ENCODE measurements at places on chromosomes 5 and 9. TPM values are rescaled to one million over a fixed set of nuclear protein-coding genes. Genes with fewer than 3 reads are reported as not detected.

The AFAP1L1 gene
- total RNA-seq, result 14.5 TPM

The SMIM33 gene
- total RNA-seq, result not detected

The C9orf153 gene
- total RNA-seq, result not detected

The CYSRT1 gene
- 17.3 TPM for total RNA-seq

The FAM153A gene
- not detected for total RNA-seq

The IL4 gene
- not detected for total RNA-seq

The MSMP gene
- total RNA-seq, result not detected

The C5orf52 gene
- total RNA-seq, result not detected

The TPPP gene
- total RNA-seq, result 1.7 TPM

The IQGAP2 gene
- total RNA-seq, result not detected

The RUSC2 gene
- total RNA-seq, result 10.3 TPM

The HK3 gene
- not detected for total RNA-seq

The ELOVL7 gene
- total RNA-seq, result 3.2 TPM

The ADAMTS6 gene
- total RNA-seq, result 2.2 TPM

The SPINK4 gene
- not detected for total RNA-seq

The SV2C gene
- 0.14 TPM for total RNA-seq

The CMBL gene
- 3.1 TPM for total RNA-seq

The ENTPD2 gene
- total RNA-seq, result 1.4 TPM

The LCN1 gene
- total RNA-seq, result not detected

The SLC27A6 gene
- total RNA-seq, result 0.35 TPM

The ELAVL2 gene
- 4.3 TPM for total RNA-seq

The OR1Q1 gene
- not detected for total RNA-seq

The CER1 gene
- not detected for total RNA-seq

The TMEM203 gene
- total RNA-seq, result 43.2 TPM

The NR2F1 gene
- total RNA-seq, result 1.2 TPM

The EIF4E1B gene
- total RNA-seq, result not detected

The FBXL7 gene
- total RNA-seq, result 1.2 TPM

The PCDHB8 gene
- total RNA-seq, result not detected

The SPAAR gene
- 0.21 TPM for total RNA-seq

The FOXE1 gene
- total RNA-seq, result 1.1 TPM

The SLC25A2 gene
- not detected for total RNA-seq

The ARHGEF28 gene
- total RNA-seq, result 15.7 TPM

The SYK gene
- total RNA-seq, result 31.0 TPM

The ESM1 gene
- total RNA-seq, result 0.56 TPM

The PCDHB5 gene
- total RNA-seq, result 0.63 TPM

The SLC34A3 gene
- 0.14 TPM for total RNA-seq

The PRR16 gene
- total RNA-seq, result 0.74 TPM

The FOXD4L4 gene
- 0.19 TPM for total RNA-seq
